Type B pancreatic cell (in vitro differentiated cells): ENCODE measurements at places on chromosomes 4 and X.

- H3K36me3 ChIP-seq, result no peaks in the 10 kb centered on the region
- no peak overlapping the region for H3K4me3 ChIP-seq
- DNase-seq, result no peak
- no peak overlapping the region for H3K27ac ChIP-seq
- H3K27me3 ChIP-seq, result no peaks in the 10 kb centered on the region
Measured at GRCh38 chr4:128338634-128339355, 51.2 kb upstream of the PGRMC2 start.

DNA sequence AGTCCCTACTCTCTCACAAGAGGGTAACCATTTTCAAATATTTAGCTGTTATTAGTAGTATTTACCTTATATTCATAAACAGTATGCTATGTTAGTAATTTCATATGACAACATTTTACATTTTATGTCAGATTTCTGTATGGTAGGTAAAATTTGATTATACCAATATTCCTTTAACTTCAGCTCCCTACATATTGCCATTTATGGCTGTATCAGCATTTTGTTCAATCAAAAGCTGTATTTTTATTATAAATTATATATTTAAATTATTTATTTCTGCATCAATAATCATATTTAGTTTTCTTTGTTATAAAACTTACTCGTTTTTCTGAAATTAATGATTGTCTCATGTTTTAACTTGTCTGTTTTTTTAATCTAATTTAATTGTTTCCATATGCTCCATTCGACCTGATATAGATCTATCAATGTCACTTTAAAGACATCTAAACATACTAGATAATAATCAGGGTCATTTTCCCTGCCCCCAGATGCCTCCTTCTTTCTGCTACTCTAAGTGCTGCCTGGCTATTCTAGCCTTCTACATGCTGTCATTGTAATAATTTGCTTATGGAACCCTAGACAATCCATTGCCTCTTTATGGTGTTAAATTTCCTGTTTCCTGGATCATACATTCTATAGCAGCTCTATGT lies 1976.7 kb upstream of the ADGRL3 start:
- DNase-seq, result no peak
- H3K4me1 ChIP-seq, result peaks cover 4% of the 10 kb centered on the region
- no peaks in the 10 kb centered on the region for H3K36me3 ChIP-seq
- H3K27ac ChIP-seq, result no peak overlapping the region

DNA sequence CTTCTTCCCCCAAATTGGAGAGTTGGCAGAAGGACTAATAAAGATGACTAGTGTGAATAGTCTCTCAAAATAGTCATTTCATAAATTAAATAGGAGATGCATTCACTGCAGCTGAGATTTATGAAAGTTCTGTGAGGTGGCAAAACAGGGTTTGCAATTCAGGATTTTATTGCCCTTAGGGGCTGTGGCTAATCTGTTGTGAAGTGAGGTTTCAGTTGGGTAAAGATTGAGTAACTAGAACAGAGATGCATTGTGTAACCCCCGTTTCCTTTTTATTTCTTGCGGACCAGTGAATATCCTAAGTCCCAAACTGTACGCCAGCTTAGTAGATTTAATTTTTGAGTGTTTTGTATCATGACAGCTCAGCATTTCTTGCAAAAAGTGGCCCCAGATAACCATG lies 16.2 kb upstream of the SCRG1 start:
- no peak overlapping the region for H3K4me3 ChIP-seq
- no peaks in the 10 kb centered on the region for H3K27me3 ChIP-seq

- H3K4me3 ChIP-seq, result peak overlapping the region; percentile 100
- peaks cover 24% of the 10 kb centered on the region for H3K4me1 ChIP-seq
- peaks cover 3% of the 10 kb centered on the region for H3K27me3 ChIP-seq
- H3K27ac ChIP-seq, result peak overlapping the region; percentile 99
- peak; percentile 71 for DNase-seq
Measured at GRCh38 chr4:77819404-77819842, 255 bp upstream of the CNOT6L start.

DNA sequence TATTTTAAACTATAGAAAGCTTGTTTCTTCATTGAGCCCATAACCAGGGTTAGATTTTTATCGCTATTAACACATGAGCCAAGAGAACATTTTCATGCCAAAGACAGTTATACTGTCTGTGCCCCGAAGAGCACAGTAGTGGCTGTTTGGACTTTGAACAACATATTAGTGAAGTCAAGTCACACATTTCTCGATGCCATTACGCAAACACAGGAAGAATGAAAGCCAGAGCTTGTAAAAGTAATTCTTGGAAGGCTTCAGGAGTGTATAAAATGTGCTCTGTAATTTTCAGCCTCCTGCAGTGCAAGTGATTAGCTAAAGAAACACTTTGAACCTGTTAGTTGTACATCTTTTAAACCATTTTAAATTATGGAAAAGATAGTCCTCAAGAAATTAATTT lies 590.7 kb upstream of the PITX2 start:
- no peak overlapping the region for H3K4me3 ChIP-seq
- H3K27me3 ChIP-seq, result no peaks in the 10 kb centered on the region
- H3K36me3 ChIP-seq, result no peaks in the 10 kb centered on the region
- no peak for DNase-seq
- no peaks in the 10 kb centered on the region for H3K4me1 ChIP-seq
- H3K27ac ChIP-seq, result no peak overlapping the region
